ENCODE measurements at places on chromosomes 16 and 17.

DNA sequence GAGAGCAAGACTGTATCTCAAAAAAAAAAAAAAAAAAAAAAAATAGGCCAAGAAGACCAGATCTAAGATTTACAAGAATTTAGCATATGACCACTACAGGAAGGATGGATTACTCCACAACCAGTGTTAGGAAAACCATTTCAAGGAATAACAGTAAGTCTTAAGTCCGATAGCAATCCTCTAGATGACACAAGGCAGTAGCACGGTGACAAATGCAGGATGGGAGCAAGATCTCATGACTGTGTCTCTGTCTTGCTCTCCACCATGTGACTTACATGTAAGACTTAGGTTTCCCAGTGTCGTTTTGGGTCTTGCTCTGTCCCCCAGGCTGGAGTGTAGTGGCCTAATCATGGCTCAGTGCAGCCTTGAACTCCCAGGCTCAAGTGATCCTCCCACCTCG lies 27.8 kb downstream of the C16orf96 start:
- DNase-seq = no peak

DNA sequence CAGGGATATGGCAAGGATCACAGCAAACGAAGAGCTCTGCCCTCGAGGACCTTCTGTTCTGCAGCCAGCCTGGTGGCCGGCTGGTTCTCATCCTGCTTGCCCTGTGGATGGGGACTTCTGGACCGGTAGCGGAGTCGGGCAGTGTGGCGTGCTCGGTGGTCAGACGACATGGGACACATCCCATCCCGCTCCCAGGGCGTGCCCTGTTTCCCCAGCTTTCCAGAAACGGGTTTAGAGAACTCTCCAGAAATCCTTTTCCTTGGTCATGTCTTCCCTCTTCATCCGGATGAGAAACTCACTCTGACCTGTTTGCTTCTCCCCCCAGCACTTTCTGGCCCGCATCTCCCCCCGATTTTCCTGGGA lies 115.8 kb downstream of the OR1D5 start:
- no peak for DNase-seq

- DNase-seq = no peak
Measured at GRCh38 chr16:13042291-13042685, 140.9 kb downstream of the SHISA9 start.

DNA sequence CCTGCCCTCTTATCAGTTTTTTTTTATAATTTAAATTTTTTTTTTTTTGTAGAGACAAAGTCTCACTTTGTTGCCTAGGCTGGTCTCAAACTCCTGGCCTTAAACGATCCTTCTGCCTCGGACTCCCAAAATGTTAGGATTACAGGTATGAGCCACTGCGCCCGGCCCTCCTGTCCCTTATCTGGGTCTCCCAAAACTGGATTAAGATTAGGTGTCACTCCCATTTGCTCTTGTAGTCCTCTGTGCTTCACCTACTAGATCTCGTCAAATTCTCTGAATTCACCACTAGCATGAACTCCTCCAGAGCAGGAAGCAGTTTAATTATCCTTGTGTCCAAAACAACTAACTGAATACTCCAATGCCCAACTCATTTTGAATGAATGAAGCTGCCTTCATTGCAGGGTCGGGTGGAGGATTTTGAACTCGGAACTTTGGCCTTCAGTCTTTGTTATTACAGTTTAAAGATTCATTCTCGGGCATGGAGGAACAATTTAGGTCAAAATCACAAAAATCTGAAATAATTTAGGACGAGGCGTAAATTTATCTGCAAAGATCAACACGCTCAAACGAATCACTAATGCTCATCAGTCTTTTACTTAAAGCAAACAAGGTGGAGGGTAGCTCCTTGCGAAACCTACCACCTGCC lies 802 bp upstream of the ATXN2L start:
- DNase-seq = no peak

DNA sequence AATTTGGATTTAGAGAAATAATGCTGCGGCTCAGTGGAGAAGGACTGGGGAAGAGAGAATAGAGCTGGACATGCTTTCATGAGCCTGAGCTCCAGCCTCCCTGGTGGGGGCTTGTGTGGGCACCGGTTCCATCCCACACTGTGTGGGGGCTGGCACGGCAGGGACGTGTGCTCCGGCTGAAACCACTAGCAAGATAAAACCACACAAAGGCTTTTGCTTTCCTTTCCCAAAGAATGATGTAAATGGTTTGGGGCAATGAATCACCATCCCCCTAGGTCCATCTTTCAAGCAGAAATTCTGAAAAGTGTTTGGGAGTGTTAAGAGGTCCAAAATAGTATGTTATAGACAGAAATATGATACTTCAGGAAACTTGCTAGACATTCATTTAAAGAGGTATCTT lies 77.0 kb downstream of the CDH11 start:
- DNase-seq = no peak

GRCh38 chr17:42097691-42098631 lies at the start of gene ZNF385C:
Gene ZNF385C, minus strand, starts transcription at chr17:42098473. Its CDS starts 35,417 bp downstream, at chr17:42063056.
- no peak for DNase-seq

All from stimulated activated CD8-positive, alpha-beta memory T cell treated with anti-CD3 and anti-CD28 coated beads, Interleukin-7, amount 100 ng/mL, for 4 hours (primary cell).